ENCODE measurements at places on chromosomes 6 and 20. TPM values are rescaled to one million over a fixed set of nuclear protein-coding genes. Genes with fewer than 3 reads are reported as not detected.

DNA sequence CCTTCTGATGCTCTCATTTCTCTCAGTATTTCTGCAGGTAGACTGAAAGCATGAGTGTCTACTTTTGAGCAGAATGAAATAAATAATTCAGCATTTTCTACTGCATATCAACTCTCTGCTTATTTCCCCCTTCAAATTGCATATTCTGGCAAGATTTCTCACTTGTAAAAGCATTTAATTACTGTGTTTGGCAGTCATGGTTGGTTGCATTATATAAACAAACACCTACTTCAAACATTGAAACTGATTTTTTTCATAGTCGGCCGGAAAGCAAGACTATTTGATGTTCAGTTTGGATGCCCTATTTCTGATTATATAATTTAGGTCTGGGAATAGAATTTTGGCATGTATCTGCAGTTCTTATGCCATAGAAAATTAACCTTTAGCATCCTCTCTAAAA lies 73.1 kb downstream of the PLEKHG1 start:
- no peak for DNase-seq
- no peak overlapping the region for H3K27ac ChIP-seq
- peaks cover 13% of the 10 kb centered on the region for H3K4me1 ChIP-seq

DNA sequence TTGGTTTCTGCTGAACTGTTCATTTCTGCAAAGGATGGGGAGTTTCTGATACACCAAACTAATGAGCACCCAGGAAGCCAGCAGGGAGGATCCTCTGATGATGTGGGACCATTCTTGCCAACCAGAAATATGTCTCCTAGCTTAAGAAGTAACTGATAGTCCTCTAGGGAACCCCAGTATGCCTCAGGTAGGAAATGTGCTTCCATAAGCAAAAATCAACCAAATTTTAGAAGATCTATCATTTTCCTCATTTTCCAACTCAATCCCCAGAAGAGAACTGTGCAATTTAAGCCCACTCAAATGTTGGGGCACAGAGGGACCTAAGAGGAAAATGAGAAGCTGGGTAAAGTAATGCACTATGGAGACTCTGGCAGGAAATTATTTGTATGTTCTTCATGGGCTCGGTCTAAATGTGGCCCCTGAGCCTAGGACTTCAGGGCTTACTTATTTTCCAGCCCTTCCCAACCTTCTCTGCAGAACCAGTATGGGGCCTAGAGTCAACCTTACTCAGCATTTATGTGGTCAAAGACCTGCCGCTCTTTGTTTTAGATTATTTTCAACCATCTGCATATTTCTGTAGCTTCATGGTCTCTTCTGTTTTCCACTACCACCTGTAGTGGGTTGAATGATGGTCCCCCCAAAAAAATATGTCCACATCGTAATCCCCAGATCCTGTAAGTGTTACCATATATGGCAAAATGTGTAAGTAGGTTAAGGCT lies 359.8 kb upstream of the CDH4 start:
- H3K27me3 ChIP-seq = no peaks in the 10 kb centered on the region
- no peaks in the 10 kb centered on the region for H3K36me3 ChIP-seq
- H3K4me3 ChIP-seq = no peak overlapping the region
- no peak for DNase-seq
- H3K27ac ChIP-seq = no peak overlapping the region

DNA sequence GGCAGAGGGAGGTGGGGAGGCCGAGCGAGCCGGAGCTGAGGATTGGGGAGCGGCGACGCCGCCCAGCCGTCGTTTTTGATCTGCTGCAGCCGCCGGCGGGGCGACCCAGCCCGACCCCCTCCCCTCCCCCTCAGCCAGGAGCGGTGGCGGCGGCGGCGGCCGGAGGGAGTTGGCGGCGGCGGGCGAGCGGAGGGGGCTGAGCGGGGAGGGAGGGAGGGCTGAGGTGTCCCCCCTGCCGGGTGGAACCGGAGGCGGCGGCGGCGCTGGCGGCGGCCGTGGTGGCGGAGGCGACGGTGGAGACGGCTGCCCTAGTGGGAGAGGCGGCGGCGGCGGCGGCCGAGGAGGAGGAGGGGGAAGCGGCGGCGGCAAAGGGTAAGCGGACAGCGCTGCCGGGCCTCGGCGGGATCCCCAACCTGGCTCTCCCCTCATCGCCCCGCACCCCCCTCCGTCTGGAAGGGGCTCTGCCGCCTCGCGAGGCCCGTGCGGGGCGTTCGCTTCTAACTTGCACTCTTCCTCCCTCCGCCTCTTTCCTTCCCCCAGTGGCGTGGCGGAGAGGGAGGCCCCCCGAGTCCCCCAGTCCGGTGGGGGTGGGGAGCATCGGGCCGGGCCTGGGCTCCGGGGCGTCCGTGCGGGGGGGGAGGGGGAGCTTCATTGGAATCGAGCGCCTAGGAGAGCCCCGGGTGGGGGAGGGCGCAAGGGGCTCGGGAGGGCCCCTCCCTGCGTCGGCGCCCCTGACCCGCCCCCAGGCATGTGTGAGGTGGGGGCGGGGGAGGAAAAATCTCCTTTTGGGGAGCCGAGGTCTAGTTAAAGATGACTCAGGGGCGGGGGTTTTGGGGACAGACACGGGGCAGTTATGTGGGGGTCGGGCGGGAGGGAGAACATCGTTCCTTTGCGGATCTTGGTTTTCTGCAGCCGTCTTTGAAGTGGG lies at the start of gene TAB2:
Gene TAB2 (plus strand): TSS at position 69 of the 928 bp plus-strand sequence. CDS start 52,286 bp downstream, outside the sequence.
- H3K27me3 ChIP-seq = no peaks in the 10 kb centered on the region
- H3K36me3 ChIP-seq = peaks cover 37% of the 10 kb centered on the region
- peak within 1 kb of the TSS; percentile 83 for H3K4me3 ChIP-seq
- H3K27ac ChIP-seq = peak within 1 kb of the TSS; percentile 88
- H3K4me1 ChIP-seq = peaks cover 50% of the 10 kb centered on the region

DNA sequence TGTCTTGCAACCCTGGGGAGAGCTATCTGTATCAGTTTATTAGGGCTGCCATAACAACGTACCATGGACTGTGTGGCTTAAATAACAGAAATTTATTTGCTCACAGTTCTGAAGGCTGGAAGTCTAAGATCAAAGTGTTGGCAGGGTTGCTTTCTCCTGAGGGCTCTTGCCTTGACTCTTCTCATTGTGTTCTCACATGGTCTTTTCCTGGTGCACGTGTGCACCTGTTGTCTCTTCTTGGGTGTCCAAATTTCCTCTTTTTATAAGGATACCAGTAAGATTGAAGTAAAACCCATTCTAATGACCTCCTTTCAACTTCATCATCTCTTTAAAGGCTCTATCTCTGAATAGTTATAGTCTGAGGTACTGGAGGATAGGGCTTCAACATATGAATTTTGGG lies 72.3 kb upstream of the PDE7B start:
- no peak overlapping the region for H3K4me3 ChIP-seq
- no peaks in the 10 kb centered on the region for H3K27me3 ChIP-seq
- no peak for DNase-seq
- H3K36me3 ChIP-seq = no peaks in the 10 kb centered on the region
- no peaks in the 10 kb centered on the region for H3K4me1 ChIP-seq
- H3K27ac ChIP-seq = no peak overlapping the region

RPS6KA2 gene
- total RNA-seq = 1.9 TPM

MYMX gene
- total RNA-seq = not detected

GRCh38 chr20:9374072-9374471 lies 140.3 kb upstream of the LAMP5 start:
- DNase-seq = no peak
- no peak overlapping the region for H3K4me3 ChIP-seq
- no peaks in the 10 kb centered on the region for H3K4me1 ChIP-seq
- H3K27me3 ChIP-seq = no peaks in the 10 kb centered on the region
- H3K36me3 ChIP-seq = no peaks in the 10 kb centered on the region

DNA sequence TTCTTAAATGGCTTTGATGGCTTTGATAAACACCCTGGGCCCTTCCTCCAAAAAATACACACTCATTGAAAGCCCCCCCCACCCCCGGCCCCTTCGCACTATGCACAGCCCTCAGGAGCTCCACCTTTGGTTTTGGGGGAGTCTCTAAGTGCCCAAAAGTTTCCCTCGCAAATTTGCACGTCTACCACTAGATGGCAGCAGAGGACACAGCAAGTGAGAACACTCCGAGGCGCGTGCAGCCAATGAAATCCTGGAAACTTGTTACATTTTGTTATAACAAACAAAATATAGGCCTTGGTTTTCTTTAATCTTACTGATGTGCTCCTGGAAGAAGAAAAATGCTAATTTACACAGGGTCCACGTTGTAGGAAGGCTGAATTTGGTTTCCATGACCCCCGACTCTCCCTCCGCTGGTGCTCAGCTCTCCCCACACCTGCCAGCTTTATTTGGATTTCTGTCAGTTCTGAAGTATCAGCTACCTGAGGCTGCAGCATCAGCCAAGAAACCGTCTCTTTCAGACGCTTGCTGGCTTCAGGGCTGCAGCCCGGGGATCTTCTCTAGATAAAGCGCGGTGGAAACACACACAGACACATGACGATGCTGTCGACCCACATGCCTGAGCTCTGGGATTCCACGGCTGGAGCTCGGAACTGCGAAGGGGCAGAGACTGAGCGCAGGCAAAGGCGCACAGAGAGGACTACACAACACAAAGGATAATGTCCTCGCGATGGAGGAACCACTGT lies 148.3 kb upstream of the RPS6KA2 start:
- H3K4me1 ChIP-seq = peaks cover 15% of the 10 kb centered on the region
- H3K27me3 ChIP-seq = peaks cover 8% of the 10 kb centered on the region
- no peak overlapping the region for H3K27ac ChIP-seq

DNA sequence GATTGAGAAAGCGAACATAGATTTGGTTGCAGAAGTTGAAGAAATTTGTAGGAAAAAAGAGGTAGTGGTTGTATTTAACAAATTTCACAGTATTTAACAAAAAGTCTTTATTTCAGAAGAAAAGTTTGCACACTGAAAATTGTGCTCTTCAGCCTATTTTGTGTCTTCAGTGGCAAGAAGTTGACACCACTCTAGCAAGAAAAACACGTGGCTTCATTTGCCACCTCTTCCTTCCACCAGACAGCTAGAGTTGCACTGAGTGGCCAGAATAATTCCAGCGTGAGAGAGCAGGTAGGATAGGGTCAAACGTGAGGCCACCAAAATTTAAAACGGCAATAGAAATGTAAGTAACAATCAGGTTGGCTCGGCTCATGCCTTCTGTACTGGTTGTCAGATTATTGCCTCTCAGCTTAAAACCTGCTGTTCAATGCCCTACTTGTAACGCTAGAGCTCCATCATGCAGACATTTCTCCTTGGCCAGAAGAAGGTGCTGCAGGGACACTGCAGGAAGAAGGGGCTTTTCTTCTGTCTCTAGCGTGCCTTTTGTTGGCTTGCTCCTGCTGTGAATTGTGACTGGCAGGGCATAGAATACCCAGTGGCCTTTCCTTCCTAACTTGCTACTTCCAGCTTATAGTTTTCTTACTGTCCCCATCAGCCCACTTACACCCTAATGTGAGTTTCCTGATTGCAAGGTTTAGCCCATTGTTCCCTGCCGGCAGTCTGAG lies 12.1 kb downstream of the TRAPPC3L start:
- no peak overlapping the region for H3K27ac ChIP-seq
- H3K4me1 ChIP-seq = no peaks in the 10 kb centered on the region
- no peak for DNase-seq
- H3K4me3 ChIP-seq = no peak overlapping the region
- H3K27me3 ChIP-seq = peaks cover 33% of the 10 kb centered on the region

DNA sequence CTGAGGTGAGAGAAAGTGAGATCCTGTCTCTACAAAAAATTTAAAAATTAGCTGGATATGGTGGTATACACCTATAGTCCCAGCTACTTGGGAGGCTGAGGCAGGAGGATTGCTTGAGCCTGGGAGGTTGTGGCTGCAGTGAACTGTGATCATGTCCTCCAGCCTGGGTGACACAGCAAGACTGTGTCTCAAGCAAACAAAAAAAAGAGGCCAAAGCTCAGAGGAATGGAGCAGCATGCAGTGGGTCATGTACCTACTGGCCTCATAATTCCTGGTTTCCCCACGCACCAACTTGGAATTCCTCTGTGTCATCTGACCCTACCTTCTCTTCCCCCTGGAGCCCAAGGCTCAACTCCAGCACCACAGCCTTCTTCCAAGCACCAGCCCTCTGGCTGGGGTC lies 15.1 kb upstream of the PLEKHG1 start:
- no peak overlapping the region for H3K27ac ChIP-seq
- peaks cover 4% of the 10 kb centered on the region for H3K27me3 ChIP-seq
- no peak for DNase-seq
- H3K4me1 ChIP-seq = no peaks in the 10 kb centered on the region
- no peak overlapping the region for H3K4me3 ChIP-seq

DNA sequence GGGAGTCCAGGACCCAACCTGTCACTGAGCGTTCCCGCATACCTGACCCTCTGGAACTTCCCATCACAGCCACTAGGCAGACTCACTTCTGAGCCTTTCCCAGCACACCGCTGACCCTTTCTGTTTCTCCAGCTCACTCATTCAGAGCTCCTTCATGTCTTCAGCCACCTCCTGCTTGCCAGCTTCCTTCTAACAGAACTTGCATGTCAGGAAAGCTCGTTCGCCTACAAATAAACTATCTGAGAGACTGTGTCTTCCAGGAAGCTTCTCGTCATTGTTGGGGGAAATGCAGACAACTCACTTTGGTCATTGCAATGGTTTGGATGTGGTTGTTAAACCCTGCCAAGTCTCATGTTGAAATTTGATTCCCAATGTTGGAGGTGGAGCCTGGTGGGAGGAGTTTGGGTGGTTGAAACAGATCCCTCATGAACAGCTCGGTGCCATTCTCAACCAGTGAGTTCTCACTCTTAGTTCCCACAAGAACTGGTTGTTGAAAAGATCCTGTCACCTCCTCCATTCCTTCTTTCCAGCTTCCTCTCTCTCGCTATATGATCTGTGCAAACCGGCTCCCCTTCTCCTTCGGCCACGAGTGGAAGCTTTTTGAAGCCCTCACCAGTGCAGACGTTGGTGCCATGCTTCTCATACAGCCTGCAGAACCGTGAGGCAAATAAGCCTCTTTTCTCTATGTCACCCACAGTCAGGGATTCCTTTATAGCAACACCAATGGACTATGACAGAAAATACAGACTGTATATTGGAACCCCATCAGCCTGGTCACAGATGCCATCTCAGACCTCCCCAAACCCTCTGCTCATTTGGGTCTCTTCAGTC lies 1.4 kb upstream of the MUC21 start:
- no peak overlapping the region for H3K27ac ChIP-seq
- H3K4me3 ChIP-seq = no peak overlapping the region
- no peak for DNase-seq
- H3K27me3 ChIP-seq = peaks cover 41% of the 10 kb centered on the region
- H3K36me3 ChIP-seq = no peaks in the 10 kb centered on the region

SPTLC3 gene
- total RNA-seq = 0.37 TPM

- H3K36me3 ChIP-seq = peaks cover 14% of the 10 kb centered on the region
- peak within 1 kb of the TSS; percentile 97 for H3K4me3 ChIP-seq
These were observed at the start of gene VEGFA for GRCh38 chr6:43769526-43770371. TSS of gene VEGFA (plus strand) at chr6:43770211.

DNA sequence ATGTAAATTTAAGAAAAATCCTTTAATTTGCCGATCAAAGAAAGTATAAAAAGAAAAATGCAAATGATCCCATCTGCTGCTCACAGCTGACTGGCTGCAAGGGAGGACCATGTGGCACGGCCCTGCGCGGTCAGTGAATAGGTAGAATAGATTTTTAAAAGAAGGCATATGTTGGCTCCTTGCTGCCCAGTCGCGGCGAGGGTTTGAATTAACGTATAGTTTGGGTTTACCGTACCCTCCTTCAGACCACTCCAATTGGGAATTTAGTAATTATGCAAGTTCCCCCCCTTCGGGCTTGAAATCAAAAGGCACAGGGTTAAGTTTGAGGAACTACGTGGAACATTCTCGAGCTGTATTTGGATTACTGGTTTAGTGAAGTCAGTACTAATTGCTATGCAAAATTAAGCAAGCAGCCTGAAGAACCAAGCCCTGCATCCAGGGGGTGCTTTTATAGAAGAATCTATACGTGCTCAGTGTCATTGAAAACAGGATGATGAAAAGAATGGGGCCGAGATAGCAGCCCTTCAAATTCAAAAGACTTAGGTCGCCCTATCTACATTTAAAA lies 1.1 kb upstream of the BEND3 start:
- DNase-seq = peak; percentile 41
- H3K36me3 ChIP-seq = no peaks in the 10 kb centered on the region
- H3K27me3 ChIP-seq = peaks cover 13% of the 10 kb centered on the region
- H3K4me1 ChIP-seq = peaks cover 20% of the 10 kb centered on the region
